Naive thymus-derived CD8-positive, alpha-beta T cell (primary cell): ENCODE measurements at places on chromosomes 3 and 15. TPM values are rescaled to one million over a fixed set of nuclear protein-coding genes. Genes with fewer than 3 reads are reported as not detected.

The EDEM1 gene
- 109 TPM for total RNA-seq

The FMN1 gene
- total RNA-seq = 0.21 TPM

The HDC gene
- not detected for total RNA-seq

The GOLGA8G gene
- not detected for total RNA-seq

The MYO1E gene
- 7.4 TPM for total RNA-seq

The GOLGA6L7 gene
- total RNA-seq = not detected

The ZBBX gene
- total RNA-seq = not detected

The SLC4A7 gene
- 44.3 TPM for total RNA-seq

The CHRD gene
- total RNA-seq = not detected

The PPP1R14D gene
- total RNA-seq = not detected

The LRTM1 gene
- not detected for total RNA-seq

The ZMYND10 gene
- total RNA-seq = 3.6 TPM

The ECE2 gene
- not detected for total RNA-seq

DNA sequence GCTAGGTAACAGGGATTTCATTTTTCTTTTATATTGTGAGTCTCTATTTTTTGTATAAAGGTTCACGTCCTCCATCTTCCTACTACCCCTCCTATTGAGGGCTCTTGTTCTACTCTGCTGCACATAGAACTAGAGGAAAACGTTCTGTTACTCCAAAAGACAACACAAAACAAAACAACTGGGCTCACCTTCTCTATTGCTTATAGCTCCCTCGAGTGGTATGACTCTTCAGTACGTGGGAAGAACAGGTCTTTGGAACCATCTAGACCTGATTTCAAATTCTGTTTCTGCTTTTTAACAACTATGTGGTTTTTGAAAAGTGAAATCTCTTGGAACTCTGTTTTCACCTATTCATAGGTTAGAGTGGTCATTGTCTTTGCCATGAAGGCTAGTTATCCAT is 515.3 kb downstream of the SOX2 start:
- no peak for DNase-seq

DNA sequence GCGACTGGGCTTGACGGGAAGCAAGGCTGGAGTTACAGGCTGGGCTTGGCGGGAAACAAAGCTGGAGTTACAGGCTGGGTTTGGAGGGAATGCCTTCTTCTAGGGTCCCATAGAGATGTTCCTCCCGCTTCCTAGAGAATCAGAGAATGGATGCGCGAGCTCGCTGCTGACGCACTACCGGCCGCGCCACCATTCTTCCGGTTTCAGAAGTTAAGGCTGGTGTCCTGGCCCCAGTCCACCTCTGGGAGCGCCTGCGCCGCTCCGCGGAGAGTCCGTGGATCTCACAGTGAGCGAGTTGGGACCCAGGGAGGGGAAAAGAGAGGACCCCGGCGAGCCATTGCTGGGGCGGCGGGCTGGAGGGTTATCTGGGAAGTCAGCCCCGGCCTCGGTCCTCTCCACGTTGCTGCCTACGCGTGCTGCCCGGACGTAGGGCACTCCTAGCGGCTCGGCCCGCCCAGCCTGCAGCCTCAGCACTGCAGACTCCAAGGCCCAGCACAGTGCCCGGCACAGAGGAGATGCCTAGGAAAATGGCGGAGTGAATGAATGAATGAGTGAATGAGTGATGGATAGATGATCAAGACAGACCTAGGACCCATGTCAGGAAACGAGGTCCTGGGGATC is at the start of gene ZNF502:
TSS of gene ZNF502 (plus strand) at position 206 of the 621 bp plus-strand sequence. CDS start 7,602 bp downstream, outside the sequence.
- DNase-seq = peak; percentile 54

- DNase-seq = no peak
These were observed 99.6 kb upstream of the PFN2 start for GRCh38 chr3:150070271-150070670.

DNA sequence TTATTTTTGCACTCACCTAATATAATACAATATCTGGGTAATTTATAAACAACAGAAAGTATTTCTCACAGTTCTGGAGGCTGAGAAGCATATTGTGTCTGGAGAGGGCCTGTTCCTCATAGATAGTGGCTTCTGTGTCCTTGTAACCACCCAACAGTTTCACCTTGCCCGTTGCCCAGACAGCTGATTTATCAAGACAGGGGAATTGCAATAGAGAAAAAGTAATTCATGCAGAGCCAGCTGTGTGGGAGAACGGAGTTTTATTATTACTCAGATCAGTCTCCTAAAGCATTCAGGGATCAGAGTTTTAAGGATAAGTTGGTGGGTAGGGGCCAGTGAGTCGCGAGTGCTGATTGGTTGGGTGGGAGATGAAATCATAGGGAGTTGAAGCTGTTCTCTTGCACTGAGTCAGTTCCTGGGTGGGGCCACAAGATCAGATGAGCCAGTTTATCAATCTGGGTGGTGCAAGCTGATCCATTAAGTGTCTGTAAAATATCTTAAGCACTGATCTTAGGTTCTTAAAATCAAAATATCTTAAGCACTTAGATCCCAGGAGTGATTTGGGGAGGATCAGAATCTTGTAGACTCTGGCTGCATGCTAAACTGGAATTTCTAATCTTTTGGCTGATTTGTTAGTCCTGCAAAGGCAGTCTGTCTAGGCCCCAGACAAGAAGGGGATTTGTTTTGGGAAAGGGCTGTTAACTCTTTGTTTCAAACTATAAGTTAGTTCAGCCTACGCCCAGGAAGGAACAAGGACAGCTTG is 33.9 kb upstream of the C15orf39 start:
- no peak for DNase-seq

- DNase-seq = no peak
These were observed 385.4 kb downstream of the MECOM start for GRCh38 chr3:169278092-169278491.

- DNase-seq = no peak
These were observed 155.1 kb upstream of the FRMD4B start for GRCh38 chr3:69540706-69541581.

DNA sequence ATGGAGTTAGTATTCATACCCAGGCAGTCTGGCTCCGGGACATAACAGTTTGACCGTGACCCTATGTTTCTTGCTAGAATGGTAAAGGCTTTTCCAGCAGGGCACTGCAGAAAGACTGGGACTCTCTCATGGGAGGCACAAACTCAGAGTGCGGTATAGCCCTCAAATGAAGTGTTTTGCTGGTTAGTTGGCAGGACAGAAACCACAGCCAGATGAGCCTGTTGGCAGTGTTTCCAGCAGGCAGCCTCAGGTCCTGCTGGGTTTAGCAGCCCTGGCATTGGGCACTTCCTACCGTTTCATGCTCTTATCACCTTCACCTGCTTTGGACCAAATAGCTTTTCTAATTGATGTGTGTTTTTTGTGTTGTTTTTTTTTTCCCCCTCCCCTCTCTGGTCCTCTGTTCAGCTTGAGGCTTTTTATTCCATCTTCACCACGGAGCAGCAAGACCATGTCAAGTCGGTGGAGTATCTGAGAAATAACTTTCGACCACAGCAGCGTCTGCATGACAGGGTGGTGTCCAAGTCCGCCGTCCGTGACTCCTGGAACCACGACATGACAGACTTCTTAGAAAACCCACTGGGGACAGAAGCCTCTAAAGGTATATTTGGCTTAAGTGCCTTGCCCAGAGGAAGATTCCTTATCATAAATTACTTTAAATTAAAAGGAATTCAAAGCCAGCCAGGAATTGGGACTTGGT is 205.6 kb downstream of the FEZF2 start:
- DNase-seq = no peak

- no peak for DNase-seq
These were observed 6.5 kb upstream of the ETV5 start for GRCh38 chr3:186115239-186115996.

GRCh38 chr3:127556565-127556964 is 34.0 kb downstream of the TPRA1 start:
- DNase-seq = no peak

GRCh38 chr3:89107461-89108290 is at the start of gene EPHA3:
EPHA3 (plus strand) TSS chr3:89107621; CDS start chr3:89107749, 128 bp downstream.
- DNase-seq = no peak

GRCh38 chr15:40941068-40941527 is 12.0 kb downstream of the DLL4 start:
- no peak for DNase-seq

- no peak for DNase-seq
These were observed 55.5 kb upstream of the PRR23C start for GRCh38 chr3:139099968-139100817.

DNA sequence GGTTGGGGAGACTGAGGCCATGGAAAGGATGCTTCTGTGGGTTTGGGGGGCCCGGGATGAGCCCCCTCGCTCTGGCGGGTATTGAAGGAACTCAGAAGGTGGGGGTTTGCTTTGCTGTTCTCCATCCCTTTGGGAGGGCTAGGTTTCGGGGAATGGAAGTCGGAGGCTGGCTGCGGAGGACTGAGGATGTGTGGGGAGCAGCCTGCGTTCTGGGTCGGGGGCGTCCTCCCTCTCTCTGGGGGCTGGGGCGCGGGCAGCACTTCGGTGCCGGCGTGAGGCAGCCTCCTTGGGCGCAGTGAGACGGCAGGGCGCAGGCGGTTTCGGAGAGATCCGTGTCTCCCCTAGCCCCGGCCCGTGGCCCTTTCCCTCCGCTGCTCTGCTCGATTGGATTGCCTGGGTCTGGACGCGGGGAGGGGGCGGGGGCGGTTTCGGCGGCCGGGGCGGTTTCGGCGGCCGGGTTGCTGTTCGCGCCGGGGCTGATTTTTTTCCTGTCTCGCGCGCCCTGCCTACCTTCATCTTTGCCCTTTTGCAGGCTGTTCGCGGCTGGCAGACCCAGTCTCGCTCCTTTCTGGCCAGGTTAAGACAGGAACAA is 1.4 kb downstream of the PTPRG start:
- no peak for DNase-seq

DNA sequence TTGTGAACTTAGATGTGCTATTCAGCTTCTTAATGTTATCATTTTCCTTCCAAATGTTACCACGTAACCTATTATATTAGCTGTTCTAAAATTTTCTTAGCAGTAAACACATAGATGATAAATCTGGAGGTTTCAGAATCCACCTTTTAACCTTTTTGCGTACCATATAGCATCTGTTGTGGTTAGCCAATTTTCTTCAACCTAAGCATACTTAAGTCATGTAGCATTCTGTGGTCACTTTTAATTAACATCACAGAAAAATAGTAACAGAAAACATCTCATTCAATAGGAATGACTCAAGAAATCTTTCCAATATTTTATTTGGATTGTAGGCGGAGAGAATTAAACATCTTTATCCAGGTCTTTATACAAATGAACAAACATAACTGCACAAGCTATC is 1465.3 kb upstream of the GBE1 start:
- DNase-seq = no peak

DNA sequence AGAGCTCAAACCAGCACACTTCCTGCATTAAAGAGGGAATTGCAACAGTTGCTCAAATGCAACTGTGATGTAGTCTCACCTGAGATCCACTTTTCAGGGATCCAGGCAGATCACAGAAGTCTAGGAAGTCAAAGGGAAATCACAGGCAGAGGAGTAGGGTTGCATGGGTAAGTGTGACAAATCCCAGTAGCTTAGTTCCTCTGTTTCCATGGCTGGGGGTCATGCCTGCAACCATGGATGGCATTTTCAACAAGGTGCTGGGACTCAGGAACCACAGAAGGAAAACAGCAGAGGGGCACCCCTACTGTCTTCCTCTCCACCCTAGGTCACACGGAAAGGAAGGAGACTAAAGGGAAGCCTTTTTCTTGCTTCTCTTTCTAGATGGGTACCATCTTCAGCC is 36.5 kb upstream of the ARNT2 start:
- no peak for DNase-seq

- no peak for DNase-seq
These were observed at the start of gene LRRK1 for GRCh38 chr15:100918690-100919480. LRRK1 (plus strand) TSS chr15:100919357; CDS start chr15:100924633, 5,276 bp downstream.

- no peak for DNase-seq
These were observed 121.7 kb upstream of the PRR20G start for GRCh38 chr3:127409421-127410136.

- DNase-seq = no peak
These were observed 24.7 kb upstream of the ZBED2 start for GRCh38 chr3:111619833-111620232.
